Stimulated activated CD8-positive, alpha-beta memory T cell treated with anti-CD3 and anti-CD28 coated beads, Interleukin-15, amount 100 ng/mL, for 4 hours (primary cell): ENCODE measurements at places on chromosomes 1 and 21.
A peak's percentile ranks its signal among the peaks of the same experiment; 100 is the strongest.

- peak; percentile 49 for DNase-seq
Measured at GRCh38 chr1:85297855-85298629, 21.6 kb upstream of the BCL10 start.

- DNase-seq: no peak
Measured at GRCh38 chr21:29297483-29298347, 1.0 kb upstream of the BACH1 start.

DNA sequence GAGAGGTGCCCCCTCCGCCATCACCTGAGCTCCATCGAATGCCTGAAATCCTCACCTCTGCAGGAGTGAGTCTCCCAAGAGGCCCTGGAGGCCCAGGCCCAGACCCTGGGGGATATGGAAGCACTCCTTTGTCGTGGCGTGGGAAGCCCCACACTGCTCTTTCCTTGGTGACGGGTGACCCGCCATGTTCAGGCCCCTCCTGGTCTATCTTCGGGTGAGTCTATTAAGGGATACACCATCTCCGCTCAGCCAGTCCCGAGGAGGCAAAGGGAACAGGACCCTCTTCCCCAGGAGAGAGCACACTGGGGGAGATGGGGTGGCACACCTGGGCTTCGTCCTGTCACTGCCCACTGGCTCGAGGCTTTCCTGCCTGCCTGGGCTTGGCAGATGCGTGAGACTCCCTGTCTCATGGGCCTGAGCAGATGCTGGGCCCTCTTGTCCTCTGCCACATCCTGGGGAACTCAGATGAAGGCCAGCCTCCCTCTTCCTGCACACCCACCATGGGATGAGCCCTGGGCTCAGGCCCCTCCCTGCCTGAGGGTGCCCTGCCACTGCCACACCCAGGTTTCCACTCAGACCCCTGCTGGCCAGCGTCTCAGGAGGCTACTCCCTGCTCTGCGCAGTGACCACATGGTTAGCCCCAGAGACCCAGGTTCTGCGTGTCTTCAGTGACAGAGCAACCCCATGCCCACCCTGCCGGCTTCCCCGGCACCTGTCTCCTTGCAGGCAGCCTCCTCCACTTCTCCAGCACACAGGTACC lies 3.8 kb upstream of the NPHP4 start:
- DNase-seq: no peak

- no peak for DNase-seq
Measured at GRCh38 chr21:42855937-42856335, 23.4 kb downstream of the WDR4 start.

GRCh38 chr1:117260761-117261423 lies 50.2 kb upstream of the VTCN1 start:
- no peak for DNase-seq

DNA sequence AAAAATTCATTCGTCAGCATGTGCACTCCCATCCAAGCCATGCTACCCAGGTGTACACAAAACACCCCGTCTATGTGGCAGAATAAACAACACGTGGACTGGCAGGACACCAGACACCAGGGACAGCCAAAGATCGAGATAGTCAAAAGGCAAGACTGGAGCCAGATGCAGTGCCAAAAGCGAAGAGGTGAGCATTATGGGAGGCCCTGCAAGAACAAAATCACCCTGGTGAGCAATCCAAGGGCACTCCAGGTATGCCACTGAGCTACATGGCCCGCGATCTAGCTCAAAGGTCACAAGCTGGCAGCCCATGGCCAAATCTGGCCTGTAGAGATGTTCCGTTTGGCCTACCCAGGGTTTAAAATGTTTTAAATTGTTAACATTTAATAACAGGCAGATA lies 33.7 kb downstream of the PLPP3 start:
- no peak for DNase-seq

- no peak for DNase-seq
Measured at GRCh38 chr1:56468518-56468917, 110.8 kb downstream of the PLPP3 start.

DNA sequence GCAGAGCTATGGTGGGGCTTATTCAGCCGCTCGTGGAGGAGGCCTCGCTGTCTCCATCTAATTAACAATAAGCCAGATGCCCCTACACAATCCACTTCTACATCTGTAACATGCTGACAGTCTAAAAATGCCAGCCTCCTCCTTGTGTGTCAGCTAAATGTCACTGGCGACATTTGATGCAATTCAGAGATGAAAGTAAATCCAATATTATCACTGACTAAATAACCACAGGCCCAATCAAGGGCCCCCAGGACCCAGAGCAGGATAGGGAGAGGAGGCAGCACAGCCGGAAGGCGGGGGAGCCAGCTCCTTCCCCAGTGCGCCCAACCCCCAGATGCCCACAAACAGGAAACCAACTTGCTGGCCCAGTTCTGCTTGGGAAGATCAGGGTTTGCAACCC lies 76.6 kb downstream of the DMRTA2 start:
- DNase-seq: no peak

DNA sequence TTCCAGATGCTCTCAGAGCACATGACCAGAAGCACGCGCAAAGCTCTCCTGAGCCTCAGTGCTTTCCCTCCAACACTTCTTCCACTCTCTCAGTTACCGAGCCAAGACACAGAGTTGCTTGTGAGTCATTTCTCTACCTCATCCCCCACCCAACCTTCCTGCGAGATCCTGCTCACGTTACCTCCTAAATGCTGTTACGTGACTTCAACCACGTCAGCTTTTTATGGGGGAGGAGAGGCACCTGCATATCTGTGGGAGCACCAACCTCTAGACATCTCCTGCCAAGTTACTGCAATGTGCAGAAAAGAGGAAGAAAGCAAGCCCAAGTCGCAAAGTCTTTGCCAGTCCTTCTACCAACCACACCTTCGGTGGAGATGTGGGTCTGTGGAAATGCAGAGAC lies 27.2 kb upstream of the ERG start:
- DNase-seq: no peak
